ENCODE measurements at places on chromosomes 3 and 15. TPM values are rescaled to one million over a fixed set of nuclear protein-coding genes. Genes with fewer than 3 reads are reported as not detected.

PSTPIP1 gene
- 0.11 TPM for total RNA-seq

PLSCR2 gene
- total RNA-seq = not detected

GATA2 gene
- 5.6 TPM for total RNA-seq

CKMT1B gene
- not detected for total RNA-seq

STAC gene
- 7.7 TPM for total RNA-seq

CHRFAM7A gene
- 1.4 TPM for total RNA-seq

SCN11A gene
- total RNA-seq = under 0.01 TPM

NKTR gene
- total RNA-seq = 83.8 TPM

CYP8B1 gene
- not detected for total RNA-seq

All from uterine smooth muscle cell (primary cell).